ENCODE measurements at places on chromosomes 12 and 14. TPM values are rescaled to one million over a fixed set of nuclear protein-coding genes. Genes with fewer than 3 reads are reported as not detected.

The OTX2 gene
- not detected for total RNA-seq

The SYT1 gene
- total RNA-seq, result 13.2 TPM

The ABCD2 gene
- total RNA-seq, result not detected

The CEBPE gene
- total RNA-seq, result not detected

The PLEKHD1 gene
- total RNA-seq, result not detected

The RIPK3 gene
- 2.6 TPM for total RNA-seq

The AMN gene
- 0.05 TPM for total RNA-seq

The CCDC38 gene
- total RNA-seq, result not detected

The PGAM5 gene
- 45.0 TPM for total RNA-seq

The LRP6 gene
- total RNA-seq, result 29.3 TPM

The KRT6A gene
- not detected for total RNA-seq

The SLC25A47 gene
- 0.05 TPM for total RNA-seq

The TEX52 gene
- not detected for total RNA-seq

The COQ5 gene
- total RNA-seq, result 17.6 TPM

The MANSC1 gene
- total RNA-seq, result 56.6 TPM

The DPPA3 gene
- total RNA-seq, result not detected

The C12orf60 gene
- 2.1 TPM for total RNA-seq

The TAS2R30 gene
- total RNA-seq, result 0.73 TPM

The PTCSC3 gene
- total RNA-seq, result not detected

The RTN1 gene
- total RNA-seq, result 3.7 TPM

The CAPZA3 gene
- not detected for total RNA-seq

The CACNA1C gene
- 0.47 TPM for total RNA-seq

The GPHB5 gene
- not detected for total RNA-seq

The IAPP gene
- not detected for total RNA-seq

The ZNF26 gene
- 8.6 TPM for total RNA-seq

The TBX3 gene
- total RNA-seq, result 6.8 TPM

The HOTAIR gene
- total RNA-seq, result 0.12 TPM

The ERC1 gene
- 40.3 TPM for total RNA-seq

Measured in glomerular endothelial cell (primary cell).